Gastrocnemius medialis (tissue), 4 donors: ENCODE measurements at places on chromosomes 6 and 20. TPM values are rescaled to one million over a fixed set of nuclear protein-coding genes. Genes with fewer than 3 reads are reported as not detected.

The ADGB gene
- not detected for total RNA-seq

The DEFB123 gene
- total RNA-seq = not detected

The CST3 gene
- 1,821 TPM for total RNA-seq

GRCh38 chr6:122401104-122401503 lies 1.7 kb downstream of the HSF2 start:
- DNase-seq = no peak
- peak overlapping the region; percentile 100 for H3K27ac ChIP-seq
- no peaks in the 10 kb centered on the region for H3K27me3 ChIP-seq

The GMPR gene
- total RNA-seq = 260 TPM

The ARID1B gene
- total RNA-seq = 54.9 TPM

GRCh38 chr6:168370310-168370991 lies 50.9 kb upstream of the DACT2 start:
- no peaks in the 10 kb centered on the region for H3K36me3 ChIP-seq
- H3K27ac ChIP-seq = no peak overlapping the region
- H3K4me1 ChIP-seq = no peaks in the 10 kb centered on the region
- no peaks in the 10 kb centered on the region for H3K27me3 ChIP-seq

GRCh38 chr6:113980937-113981554 lies 10.1 kb upstream of the HDAC2 start:
- H3K27ac ChIP-seq = no peak overlapping the region
- H3K27me3 ChIP-seq = no peaks in the 10 kb centered on the region
- H3K4me1 ChIP-seq = no peaks in the 10 kb centered on the region
- H3K36me3 ChIP-seq = no peaks in the 10 kb centered on the region
- no peak overlapping the region for H3K4me3 ChIP-seq
- DNase-seq = no peak

The APCDD1L gene
- not detected for total RNA-seq

The PDE10A gene
- total RNA-seq = 1.5 TPM

The ZNF337 gene
- total RNA-seq = 7.1 TPM

DNA sequence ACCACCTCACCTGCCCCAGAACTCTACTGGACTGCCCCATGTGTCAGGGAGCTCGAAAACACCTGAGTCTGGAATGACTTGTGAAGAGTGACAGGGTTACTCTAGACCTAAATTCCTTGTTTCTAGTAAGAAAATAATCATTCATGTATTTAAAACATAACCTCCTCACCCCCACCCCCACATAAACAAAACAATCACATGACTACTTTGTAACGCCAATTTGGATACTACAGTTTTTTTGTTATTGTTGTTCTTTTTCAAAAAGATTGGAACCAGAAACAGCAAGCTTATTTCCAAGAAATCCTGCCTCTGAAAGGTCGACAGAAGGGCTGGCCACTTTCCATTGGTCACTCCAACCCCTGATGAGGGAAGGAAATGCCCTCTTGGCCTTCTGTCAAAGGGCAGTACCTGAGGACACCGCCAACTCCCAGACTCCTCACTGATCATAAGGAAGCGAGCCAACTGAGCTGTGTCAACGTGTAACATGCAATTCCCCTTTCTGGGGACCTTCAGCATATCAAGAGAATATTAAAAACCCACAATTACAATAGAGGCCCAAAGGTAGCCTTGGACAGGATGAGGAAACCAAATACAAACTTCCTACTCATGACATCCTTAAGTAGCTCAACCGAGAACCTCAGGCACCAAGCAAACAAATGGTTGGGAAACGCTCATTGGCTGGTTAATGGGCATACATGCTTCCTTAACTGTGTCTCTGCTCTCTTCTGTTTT lies 2.6 kb downstream of the MCUR1 start:
- H3K4me1 ChIP-seq = peaks cover 30% of the 10 kb centered on the region
- no peaks in the 10 kb centered on the region for H3K36me3 ChIP-seq
- no peaks in the 10 kb centered on the region for H3K27me3 ChIP-seq
- no peak overlapping the region for H3K4me3 ChIP-seq
- DNase-seq = no peak

- no peak overlapping the region for H3K27ac ChIP-seq
- H3K27me3 ChIP-seq = peaks cover 6% of the 10 kb centered on the region
- DNase-seq = no peak
- H3K4me3 ChIP-seq = no peak overlapping the region
- peaks cover 15% of the 10 kb centered on the region for H3K4me1 ChIP-seq
Measured at GRCh38 chr6:149924206-149924932, 1.4 kb upstream of the RAET1G start.
